GM23248 (cell line): ENCODE measurements at places on chromosomes 1 and 21. TPM values are rescaled to one million over a fixed set of nuclear protein-coding genes. Genes with fewer than 3 reads are reported as not detected.

- DNase-seq: no peak
These were observed 792.4 kb upstream of the ADGRL2 start for GRCh38 chr1:81008293-81008692.

DNA sequence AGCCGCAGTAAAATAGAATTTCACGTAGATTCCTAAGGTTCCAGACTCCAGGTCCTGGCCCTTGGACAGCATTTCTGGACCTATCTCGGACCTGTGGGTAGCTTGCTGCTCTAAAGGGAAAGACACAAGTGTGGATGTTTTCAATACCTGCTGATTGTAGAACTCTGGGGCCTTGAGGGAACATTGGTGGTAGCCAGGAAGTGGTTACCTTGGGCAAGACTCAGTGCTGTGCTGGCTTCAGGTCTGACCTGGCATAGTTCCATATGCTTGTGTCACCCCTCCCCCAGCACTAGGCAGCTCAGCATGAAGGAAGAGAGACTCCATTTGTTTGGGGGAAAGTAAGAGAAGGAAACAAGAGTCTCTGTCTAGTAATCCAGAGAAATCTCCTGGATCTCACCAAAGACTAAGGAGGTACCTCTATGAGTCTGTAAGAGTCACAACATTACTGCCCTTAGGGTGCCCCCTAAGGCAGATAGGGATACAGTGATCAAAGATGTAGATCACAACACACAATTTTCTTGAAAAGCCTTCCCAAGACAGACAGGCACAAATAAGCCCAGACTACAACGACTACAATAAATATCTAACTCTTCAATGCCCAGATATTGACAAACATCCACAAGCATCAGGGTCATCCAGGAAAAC, 398.8 kb downstream of the TGFB2 start:
- DNase-seq: no peak

GRCh38 chr1:29341936-29342335, 105.6 kb downstream of the PTPRU start:
- no peak for DNase-seq

DNA sequence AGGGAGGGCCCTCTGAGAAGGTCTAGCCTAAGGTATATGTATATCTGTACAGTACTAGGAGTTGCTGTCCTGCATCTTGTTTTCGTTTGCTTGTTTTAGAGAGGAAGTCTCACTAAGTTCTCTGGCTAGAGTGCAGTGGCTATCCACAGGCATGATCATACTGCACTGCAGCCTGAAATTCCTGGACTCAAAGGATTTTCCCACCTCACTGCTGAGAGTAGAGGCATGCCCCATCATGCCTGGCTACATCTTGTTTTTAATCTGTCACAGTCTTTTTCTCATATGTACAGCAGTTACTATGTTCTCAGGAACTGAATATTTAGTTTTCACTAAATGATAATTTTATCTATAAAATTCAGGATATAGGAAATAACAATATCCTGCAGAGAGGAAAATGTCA, 15.3 kb upstream of the PYHIN1 start:
- DNase-seq: no peak

DNA sequence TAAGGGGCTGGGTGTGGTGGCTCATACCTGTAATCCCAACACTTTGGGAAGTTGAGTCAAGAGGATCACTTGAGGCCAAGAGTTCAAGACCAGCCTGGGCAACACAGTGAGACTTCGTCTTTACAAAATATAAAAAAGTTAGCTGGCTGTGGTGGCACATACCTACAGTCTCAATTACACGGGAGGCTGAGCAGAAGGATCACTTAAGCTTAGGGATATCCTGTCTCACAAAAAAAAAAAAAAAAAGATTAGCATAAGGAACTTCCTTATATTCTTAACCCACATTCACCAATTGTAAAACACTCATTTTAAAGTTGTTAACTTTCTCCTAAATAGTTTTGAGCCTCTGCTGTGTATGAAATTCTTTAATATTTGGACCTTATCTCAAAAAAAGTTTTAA, 53.1 kb downstream of the ABCD3 start:
- DNase-seq: no peak

DNA sequence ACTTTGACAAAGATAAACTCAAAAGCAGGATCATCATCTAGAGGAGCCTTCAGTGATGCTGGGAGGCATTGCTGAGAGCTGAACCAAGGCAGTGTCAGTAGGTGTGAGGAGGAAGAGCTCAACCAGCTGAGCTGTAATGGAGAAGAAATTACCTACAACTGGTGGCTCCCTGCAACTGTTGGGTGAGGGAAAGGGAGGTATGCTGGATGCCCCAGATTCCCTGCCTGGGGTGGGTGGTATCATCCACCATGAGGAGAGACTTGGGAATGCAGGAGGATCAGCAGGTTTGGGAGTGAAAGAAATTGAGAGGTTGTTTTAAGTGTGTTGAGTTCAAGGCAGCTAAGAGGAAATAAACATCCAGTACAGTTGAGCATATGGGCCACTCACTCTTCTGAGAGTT, 199.8 kb downstream of the DNM3 start:
- DNase-seq: no peak

GRCh38 chr1:41516168-41517061, 31.9 kb upstream of the EDN2 start:
- DNase-seq: peak; percentile 89

DNA sequence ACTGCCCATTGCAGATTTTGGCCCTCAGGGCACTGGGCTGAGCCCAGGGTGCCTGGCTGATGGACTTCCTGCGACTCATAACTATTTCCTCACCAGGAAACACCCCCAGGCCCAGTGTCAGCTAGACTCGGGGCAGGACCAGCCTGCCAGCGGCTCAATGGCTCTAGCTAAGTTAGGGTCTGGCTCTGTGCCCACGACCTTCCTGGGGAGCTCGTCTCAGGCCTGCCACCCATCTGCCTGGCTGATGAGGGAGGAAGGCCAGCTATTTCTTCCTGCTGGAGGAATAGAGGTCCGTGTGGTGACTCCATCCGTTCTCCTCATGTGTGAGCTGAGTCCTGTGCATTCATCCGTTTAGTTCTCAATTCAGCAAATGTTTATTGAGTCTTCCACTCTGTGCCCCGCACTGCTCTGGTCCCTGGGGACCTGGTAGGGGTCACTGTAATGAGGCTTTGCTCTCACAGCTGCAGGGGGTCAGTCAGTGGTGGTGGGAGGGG, 44.5 kb downstream of the KIRREL1 start:
- DNase-seq: peak; percentile 78

DNA sequence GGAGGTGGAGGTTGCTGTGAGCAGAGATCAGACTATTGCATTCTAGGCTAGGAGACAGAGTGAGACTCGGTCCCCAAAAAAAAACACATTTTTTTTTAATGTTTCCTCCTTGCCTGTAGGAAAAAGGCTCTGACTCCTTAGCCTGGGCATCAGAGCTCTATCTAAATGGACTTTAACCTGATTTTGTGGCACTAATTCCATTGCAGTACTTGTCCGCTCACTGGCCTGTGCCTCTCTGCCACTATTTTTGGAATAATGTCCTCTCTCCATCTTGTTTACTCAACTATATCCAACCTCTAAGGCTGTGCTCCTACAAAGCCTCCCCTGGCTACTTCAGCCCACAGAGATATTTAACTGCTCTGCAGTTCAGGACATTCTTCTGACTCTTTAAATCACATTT, 26.5 kb downstream of the METTL18 start:
- no peak for DNase-seq

- no peak for DNase-seq
These were observed 20.6 kb downstream of the ABL2 start for GRCh38 chr1:179208681-179209477.

- DNase-seq: no peak
These were observed 56.9 kb upstream of the LBR start for GRCh38 chr1:225484657-225485214.

DNA sequence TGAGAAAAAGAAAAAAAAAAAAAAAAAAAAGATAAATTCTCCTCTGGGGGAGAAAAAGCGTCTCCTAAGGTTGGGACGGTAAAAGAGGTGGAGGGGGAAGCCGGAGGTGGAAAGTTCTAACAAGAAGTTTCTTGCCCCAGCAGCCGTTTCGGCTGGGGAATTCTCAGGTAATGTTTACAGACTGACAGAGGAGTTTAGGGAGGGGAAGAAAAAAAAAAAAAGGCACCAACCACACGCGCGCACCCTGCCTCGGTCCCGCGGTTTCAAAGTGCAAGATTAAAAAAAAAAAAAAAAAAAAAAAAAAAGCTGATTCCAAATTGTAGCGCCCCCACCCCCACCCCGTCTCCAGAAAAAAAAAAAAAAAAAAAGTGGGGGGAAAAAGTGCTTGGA, 504 bp downstream of the DHRS3 start:
- DNase-seq: no peak

DNA sequence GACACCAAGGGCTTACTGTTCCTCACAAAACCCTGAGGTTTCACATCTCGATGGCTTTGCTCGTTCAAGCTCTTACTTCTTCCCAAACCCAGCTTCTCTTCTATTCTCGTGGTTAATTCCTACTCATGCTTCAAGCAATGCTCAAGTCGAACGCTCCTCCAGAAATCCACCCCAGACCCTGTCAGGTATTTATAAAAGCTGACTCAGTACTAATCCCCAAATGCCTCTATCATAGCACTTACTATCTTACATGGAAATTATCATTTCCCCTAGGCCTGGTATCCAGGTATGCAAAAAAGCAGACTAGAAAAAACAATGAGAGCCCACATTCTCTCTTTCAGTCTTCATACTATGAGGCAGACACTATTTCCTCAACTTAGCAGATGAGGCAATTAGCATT, 6.3 kb downstream of the EBNA1BP2 start:
- DNase-seq: no peak

GRCh38 chr1:84386716-84387479, 11.4 kb upstream of the DNASE2B start:
- peak; percentile 15 for DNase-seq

GRCh38 chr1:212975111-212975918, 25.0 kb downstream of the VASH2 start:
- DNase-seq: peak; percentile 40

- peak; percentile 67 for DNase-seq
These were observed 31.6 kb upstream of the SOX13 start for GRCh38 chr1:204041232-204041767.

Gene KCTD3
- 25.7 and 32.0 TPM in 2 replicates for total RNA-seq

Gene PLOD1
- 633 and 640 TPM in 2 replicates for total RNA-seq

Gene NOS1AP
- total RNA-seq: not detected in 2 replicates

Gene ARHGEF16
- total RNA-seq: not detected in 2 replicates

Gene OR2G6
- total RNA-seq: not detected in 2 replicates

Gene CRNN
- not detected in 2 replicates for total RNA-seq

Gene RIMS3
- total RNA-seq: 0.25 TPM in 1 of 2 replicates, not detected in the other

Gene TRPM2
- 0.13 and 0.22 TPM in 2 replicates for total RNA-seq

Gene SLAMF9
- total RNA-seq: not detected in 2 replicates

Gene KIAA1614
- total RNA-seq: 8.6 and 11.7 TPM in 2 replicates

Gene KPRP
- total RNA-seq: under 0.01 and 0.22 TPM in 2 replicates

Gene FAM229A
- total RNA-seq: 1.1 and 3.2 TPM in 2 replicates

Gene AUNIP
- total RNA-seq: 1.6 and 2.2 TPM in 2 replicates
